Activated CD8-positive, alpha-beta memory T cell treated with anti-CD3 and anti-CD28 coated beads for 1 hour (primary cell): ENCODE measurements at places on chromosomes 16 and 17.

DNA sequence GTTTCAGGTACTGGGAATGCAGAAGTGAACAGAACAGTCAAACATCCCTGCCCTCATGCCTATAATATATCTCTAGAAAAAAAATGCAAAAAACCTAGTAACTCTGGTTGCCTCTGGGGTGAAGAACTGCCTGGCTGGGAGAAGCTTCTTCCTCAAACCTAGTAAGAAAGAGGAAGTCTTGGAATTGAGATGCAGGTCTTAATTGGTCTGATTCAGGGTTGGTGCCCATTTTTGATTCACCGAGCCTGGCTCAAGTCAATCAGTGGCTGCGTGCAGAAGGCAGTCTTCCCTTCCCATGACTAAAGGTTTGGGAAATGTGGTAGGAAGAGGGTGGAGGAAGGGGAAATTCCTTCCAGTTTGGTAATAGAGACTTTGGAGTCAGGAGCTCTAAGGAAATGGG is 22.4 kb downstream of the CDRT15 start:
- no peak for DNase-seq

- DNase-seq: no peak
Observed at GRCh38 chr16:65306300-65306699, 184.4 kb upstream of the CDH11 start.

- no peak for DNase-seq
Observed at GRCh38 chr16:86511317-86512161, 1.2 kb downstream of the FOXF1 start.

GRCh38 chr16:84836234-84836647 is 16.5 kb downstream of the CRISPLD2 start:
- no peak for DNase-seq

DNA sequence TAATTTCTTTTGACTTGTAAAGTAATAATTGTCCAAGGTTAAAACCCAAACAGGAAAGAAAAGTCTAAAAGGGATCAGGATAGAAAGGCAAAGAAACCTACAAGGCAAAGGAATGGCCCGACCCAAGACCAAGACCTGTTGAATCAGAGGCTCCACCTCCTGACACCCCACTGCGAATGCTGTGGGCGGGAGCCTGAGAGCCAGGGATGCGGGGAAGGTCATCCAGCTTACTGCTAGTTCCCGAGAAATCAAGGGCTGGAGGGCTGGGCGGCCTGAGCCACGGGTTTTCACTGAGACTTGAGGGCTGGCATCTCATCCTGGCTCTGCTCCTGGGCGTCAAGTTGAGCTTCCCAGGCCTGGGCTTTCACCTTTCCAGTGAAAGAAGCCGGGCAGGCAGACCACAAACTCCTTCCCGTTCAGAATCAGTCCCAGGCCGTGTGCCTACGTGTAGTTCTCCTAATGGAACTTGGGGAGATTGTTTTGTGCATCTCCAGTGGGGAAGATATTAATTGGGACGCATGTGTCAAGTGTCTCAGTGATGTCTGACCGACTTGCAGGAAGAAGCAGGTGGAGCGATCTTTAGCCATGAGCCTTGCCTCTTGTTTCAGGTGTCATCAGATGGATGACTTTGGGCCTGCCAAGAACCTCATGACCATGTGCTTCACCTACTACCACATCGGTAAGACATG is 36.9 kb downstream of the CIBAR2 start:
- no peak for DNase-seq

GRCh38 chr16:85663891-85664321 is 24.8 kb downstream of the GINS2 start:
- DNase-seq: no peak

- DNase-seq: no peak
Observed at GRCh38 chr17:65918916-65919315, 273.0 kb downstream of the CEP112 start.

GRCh38 chr16:89867918-89868317 is 5.5 kb upstream of the TCF25 start:
- DNase-seq: no peak

DNA sequence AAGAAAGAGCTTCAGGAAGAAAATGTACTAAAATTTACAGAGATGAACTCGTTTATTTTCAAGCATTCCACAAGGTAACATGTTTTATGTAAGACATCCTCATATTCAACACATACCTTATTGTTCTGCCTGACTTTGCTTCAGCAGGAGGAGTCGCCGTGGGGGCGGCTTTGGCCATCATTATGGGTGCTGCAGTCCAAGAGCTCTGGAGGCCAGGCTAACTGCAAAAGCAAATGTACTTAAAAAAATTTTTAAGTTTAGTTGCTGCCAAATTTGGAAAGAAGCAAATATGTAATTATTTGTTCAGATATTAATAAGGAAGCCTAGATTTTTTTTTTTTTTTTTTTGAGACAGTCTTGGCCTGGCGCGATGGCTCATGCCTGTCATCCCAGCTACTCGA is 4.1 kb upstream of the SPG7 start:
- DNase-seq: no peak

GRCh38 chr16:69223882-69224281 is 36.9 kb downstream of the SNTB2 start:
- no peak for DNase-seq

- no peak for DNase-seq
Observed at GRCh38 chr16:49201118-49201517, 80.5 kb downstream of the CBLN1 start.
